Non-pigmented ciliary epithelial cell (primary cell): ENCODE measurements at places on chromosomes 4 and X.

DNA sequence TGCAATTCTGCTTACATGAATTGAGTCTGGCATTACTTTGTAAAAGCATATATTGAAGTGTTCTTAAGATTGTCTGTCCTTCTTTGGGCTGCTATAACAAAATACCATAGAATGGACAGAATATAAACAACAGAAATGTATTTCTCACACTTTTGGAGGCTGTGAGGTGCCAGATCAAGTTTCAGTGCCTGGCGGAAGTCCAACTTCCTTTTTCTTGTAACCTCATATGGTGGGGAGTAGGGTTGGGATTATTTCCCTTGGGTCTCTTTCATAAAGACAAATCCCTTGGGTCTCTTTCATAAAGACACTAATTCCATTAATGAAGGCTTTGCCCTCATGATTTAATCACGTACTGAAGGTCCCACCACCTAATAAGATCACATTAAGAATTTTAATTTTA lies 199.3 kb upstream of the GRID2 start:
- no peak for DNase-seq

DNA sequence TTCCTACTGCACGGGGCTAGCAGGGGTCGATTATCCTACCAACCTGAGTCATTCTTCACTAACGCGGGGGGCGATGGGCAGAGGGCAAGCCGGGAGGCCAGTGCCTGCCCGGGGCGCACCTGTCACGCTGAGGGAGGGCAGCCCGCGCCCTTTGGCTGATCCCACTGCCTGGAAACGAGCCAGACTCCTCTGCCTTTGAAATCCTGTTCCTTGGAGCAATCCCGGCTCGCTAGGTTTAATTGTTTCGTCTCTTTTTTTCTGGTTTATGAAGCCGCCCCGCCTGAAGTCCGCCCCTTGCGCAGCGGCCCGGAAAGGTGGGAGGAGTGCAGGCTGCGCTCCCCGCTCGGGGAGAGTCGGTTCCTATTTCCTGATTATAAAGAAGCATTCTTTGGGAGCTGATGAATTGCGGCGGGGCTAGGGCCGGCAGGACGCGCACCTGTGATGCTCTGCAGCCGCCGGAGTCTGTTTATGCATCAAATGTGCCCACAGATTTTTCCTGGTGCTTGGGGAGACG lies 484.2 kb downstream of the BCOR start:
- no peak for DNase-seq

DNA sequence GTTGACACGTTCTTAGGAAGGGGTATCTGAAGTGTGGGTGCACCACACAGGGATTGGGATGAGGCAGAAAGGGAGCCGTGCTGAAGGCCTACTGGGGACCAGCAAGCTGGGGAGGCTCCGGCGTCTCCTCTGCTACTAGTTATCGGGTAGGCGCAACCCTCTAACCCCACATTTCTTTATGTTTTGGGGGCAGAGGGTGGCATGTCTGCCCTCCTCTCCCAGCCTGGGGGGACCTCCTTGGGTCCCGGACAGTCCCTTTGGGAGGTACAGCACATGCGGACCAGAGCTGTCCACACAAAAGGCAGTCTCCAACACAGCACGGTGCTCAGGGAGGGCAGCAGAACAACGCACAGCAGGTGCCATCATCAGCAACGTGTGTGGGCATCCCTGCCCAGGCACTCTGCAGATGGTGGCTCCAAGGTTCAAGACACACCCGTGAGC lies 33.2 kb downstream of the WDR1 start:
- DNase-seq, result no peak

- no peak for DNase-seq
Measured at GRCh38 chr4:5845035-5845905, 47.6 kb downstream of the CRMP1 start.

DNA sequence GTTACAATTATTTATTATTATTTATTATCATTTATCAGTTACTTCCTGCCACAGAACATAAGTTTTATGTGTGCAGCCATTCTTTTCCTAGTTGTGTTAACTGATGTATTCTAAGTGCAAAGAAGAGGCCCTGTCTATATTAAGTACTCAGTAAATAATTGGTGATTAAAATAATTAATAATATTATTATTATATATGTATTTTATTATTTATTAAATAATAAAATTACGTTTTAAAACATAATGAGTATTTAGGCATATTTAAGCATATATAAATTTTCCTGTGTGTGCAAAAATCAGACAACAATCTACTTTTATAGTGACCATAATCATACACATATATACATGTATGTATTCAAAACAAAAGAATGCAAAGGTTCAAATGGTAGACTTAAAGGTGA lies 1871.6 kb upstream of the IGFBP7 start:
- DNase-seq, result no peak

GRCh38 chr4:76690011-76690905 lies 207.7 kb downstream of the SOWAHB start:
- no peak for DNase-seq

GRCh38 chr4:150217192-150217591 lies 138.9 kb downstream of the DCLK2 start:
- peak; percentile 67 for DNase-seq

DNA sequence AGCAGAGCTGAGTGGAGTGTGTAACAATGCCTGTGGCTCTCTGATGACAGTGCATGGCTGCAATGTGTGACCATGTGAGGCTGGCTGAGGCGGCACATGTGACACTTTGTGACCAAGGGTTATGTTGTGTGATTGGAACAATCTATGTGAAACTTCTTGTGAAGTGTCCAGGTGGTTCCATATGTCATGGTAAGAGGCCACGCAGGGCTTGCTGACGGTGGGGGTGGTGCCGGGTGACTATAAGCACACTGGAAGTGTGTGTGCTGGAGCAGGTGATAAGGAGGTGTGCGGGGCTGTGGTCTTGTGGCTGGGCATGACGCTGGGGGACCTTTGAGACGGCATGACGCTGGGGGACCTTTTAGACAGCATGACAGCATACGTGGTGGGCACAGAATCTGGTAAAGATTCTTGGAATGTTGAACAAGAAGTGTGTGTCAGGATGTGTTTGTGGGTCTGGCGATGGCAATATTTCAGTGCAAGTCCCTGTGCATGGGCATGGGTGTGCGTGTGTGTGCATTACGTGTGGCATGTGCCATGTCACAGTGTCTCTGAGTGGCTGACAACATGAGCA lies 7.4 kb upstream of the HDAC6 start:
- no peak for DNase-seq

DNA sequence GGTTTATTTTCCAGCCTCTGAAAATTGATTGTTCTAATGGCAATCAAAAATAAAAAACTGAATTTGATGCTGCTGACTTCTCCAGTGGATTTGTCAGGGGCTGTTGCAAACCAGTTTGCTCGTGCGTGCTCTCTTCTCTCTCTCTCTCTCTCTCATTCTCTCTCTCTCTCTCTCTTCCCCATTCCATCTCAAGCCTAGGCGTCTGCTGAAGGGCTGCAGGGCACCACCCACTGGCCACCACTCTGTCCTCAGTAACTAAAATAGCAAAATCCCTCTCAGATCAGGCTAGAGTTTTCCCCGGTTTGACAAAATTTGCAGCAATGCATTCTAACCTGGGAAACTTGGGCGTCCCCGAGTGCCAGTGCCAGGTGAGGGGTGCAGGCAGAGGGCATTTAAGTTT lies 19.4 kb downstream of the NKX6-1 start:
- no peak for DNase-seq

DNA sequence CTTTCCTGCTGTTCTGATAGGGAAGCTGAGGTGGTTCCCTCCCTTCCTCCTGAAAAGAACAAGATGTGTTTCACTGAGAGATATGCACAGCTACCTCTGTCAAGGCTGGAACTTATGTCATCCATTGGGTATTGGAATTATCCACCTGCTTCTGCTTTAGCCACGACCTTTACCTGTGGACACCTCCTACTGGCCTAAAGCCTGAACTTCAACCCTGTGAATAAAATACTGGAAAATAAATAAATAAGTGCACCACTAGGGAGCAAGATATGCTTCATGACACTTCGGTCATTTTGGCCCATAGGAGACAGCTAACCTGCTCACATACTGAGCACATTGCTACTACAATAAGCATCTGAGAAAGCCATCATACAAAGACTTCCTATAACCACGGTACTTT lies 419.9 kb upstream of the NWD2 start:
- DNase-seq, result no peak

GRCh38 chr4:134260126-134260525 lies 58.5 kb upstream of the PABPC4L start:
- no peak for DNase-seq

GRCh38 chr4:48470137-48470536 lies 13.0 kb upstream of the SLC10A4 start:
- DNase-seq, result no peak

- DNase-seq, result no peak
Measured at GRCh38 chr4:16862697-16863096, 35.7 kb downstream of the LDB2 start.
